ENCODE measurements at places on chromosomes 1 and 21.

DNA sequence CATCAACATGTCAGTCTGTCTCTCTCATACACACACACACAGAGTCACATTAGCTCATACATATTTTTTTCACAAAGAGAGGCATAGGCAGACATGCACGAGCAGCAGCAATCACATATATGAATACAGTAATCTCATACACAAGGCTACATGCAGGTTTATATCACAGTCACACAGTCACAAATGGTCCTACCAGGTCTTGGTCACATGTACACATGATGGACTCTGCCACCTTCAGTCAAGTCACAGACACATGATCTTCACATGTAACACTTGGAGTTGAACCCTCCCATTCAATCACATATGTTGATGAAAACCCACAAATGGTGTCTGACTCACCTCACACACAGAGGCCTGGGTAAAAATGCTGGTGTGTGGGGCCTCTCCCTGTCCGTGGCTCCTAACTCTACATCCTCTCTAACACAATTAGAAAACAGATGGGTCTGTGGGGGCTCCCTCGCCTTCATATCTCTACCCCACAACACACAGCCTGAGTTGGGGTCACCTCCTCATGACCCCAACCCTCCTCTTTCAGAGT, 27.9 kb downstream of the RIMS3 start:
- DNase-seq, result no peak

DNA sequence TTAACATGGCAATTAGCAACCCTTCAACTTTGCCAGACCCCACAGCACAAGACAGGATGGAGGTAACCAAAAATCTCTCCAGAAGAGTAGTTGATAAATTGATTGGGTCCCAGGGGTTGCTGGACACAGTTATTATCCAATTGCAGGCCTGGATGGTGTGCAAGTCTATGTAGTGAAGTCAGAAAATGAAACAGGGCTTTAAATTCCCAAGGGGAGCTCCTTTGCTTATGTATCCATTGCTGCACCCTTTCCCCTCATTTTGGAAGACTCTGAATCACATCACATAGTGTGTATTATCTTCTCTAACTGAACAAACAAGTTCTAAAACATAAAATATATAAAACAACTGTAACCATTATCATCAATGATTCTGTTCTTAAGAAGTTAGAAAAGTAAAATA, 550.2 kb downstream of the LMO4 start:
- DNase-seq, result no peak

DNA sequence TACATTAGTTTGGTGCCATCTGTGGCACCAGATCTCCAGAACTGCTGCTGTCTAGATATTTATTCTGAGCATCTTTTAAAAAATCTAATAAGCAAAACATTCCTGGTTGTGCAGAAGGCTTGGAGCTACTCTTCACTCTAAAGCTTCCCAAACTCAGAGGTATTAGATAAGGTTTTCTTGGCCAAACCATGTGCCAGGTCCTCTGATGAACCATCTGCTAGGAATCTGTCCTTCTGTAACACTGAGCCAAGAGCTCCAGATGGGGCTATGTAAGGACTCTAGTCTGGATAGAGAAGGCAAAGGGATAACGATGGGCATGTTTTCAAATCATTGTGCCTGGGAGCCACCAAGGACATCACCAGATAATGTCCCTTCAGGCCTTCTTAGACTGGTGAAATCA, 410.6 kb downstream of the NTNG1 start:
- DNase-seq, result no peak

- no peak for DNase-seq
Measured at GRCh38 chr1:228007801-228008341, 1.1 kb downstream of the WNT3A start.

- DNase-seq, result no peak
Measured at GRCh38 chr1:114100148-114100547, 53.5 kb downstream of the SYT6 start.

GRCh38 chr1:4586611-4587160, 67.7 kb upstream of the AJAP1 start:
- DNase-seq, result no peak

DNA sequence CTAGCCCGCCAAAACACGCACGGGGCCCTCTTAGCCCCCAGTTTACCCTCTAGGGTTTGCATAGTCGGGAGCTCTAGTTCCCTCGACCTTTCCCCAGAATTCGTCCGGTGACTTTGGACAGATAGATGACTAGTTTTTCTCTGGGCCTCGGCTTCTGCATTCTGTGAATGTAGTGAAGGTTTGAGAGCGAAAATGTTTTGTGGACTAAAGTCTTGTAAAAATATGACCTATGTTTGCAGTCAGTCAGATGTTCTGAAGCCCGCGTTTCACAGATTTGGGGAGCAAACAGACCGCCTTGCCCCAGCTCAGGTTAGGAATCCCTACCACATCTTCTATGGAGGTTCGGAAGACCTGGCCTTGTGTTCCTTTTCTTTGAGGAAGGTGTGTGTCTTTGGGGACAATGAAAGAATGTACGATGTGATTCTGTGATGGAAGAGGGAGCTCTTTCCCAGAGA, 401 bp downstream of the UQCRH start:
- no peak for DNase-seq

GRCh38 chr1:233326811-233327650, 493 bp upstream of the MAP3K21 start:
- DNase-seq, result peak; percentile 47

DNA sequence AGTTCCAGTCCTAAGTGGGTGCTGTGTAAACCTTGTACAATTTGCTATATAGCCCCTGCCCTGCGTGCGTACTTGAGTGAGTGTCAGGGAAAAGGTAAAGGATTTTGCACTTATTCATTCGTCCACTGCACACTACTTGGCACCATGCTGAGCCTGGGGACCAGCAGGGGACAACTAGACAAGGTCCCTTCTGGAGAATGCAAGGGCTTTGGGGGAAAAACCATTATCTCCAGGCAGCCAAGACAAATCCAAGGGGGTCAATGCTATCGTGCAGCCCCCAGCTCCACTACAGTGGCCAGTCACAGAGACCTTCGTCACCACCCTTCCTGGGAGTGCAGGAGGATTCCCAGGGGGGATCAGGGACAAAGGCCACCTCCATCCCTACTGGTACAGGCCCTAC, 39.7 kb downstream of the MATN1 start:
- DNase-seq, result no peak

DNA sequence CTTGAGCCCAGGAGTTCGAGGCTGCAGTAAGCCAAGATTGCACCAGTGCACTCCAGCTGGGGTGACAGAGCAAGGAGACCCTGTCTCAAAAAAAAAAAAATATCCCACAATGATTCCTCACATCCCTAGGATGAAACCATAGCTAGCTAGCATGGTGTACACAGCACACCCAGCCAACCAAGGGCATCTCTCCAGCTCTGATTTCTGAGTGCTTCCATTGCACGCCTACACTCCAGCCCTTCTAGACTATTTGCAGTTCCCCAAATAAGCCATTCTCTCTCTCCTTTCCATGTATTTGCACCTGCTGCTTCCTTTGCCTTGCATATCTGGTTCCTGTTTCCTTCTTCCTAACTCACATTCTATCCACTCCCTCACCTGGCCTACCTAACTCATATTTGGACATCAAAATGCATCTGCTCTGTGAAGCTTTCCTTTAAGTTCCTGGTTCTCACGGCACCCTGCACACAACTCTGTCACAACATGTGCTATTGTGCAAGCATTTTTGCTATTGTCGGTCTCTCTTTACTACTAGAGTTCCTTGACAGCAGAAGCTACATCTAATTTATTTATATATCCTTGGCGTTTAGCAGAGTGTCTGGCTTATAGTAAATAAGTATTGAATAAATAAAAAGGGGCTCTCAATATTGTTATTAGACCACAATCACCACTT, 2.4 kb upstream of the ELAPOR1 start:
- no peak for DNase-seq

- DNase-seq, result no peak
Measured at GRCh38 chr1:240100371-240100934, 8.8 kb downstream of the FMN2 start.

DNA sequence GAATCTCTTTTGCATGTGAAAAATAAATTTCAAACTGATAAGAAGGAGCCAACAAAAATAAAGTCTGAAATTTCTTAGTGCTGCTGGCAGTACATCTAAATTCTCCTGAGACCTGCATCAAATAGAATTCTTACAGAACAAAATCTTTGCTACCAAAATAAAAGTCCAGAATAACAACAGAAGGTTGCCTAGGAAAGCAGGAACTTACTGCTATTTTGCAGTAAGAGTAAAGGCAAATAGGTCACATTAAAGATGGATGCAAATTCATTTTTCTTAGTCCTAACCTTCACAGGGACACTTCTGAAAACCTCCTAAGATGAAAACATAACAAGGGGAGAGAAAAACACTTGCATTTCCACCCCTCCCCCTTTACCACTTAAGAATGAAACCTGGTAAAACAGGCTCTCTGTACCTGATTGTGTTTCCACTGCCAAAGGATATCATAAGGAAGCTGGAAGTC, 59.0 kb downstream of the RUSC1 start:
- no peak for DNase-seq

DNA sequence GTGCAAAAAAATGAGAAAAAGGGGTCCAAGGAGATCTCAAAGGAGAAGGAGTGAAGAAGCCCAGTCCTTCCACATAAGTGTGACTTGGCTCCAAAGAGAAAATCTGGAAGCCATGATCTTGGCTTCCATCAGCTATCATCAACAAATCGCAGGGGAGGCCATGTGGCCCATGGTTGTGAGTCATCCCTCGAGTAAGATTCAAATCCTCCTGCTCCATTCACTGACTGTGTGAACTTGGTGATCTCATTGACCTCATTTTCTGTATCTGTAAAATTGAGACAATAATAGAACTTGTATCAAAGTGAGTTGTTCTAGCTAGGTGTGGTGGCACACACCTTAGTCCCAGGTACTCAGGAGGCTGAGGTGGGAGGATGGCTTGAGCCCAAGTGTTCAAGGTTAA, 79.1 kb upstream of the OLIG2 start:
- DNase-seq, result no peak

- no peak for DNase-seq
Measured at GRCh38 chr1:33617451-33617850, 145.0 kb downstream of the ZSCAN20 start.

- no peak for DNase-seq
Measured at GRCh38 chr1:68216089-68216772, 16.1 kb downstream of the WLS start.

GRCh38 chr1:232166942-232167341, 463.0 kb downstream of the SIPA1L2 start:
- no peak for DNase-seq

DNA sequence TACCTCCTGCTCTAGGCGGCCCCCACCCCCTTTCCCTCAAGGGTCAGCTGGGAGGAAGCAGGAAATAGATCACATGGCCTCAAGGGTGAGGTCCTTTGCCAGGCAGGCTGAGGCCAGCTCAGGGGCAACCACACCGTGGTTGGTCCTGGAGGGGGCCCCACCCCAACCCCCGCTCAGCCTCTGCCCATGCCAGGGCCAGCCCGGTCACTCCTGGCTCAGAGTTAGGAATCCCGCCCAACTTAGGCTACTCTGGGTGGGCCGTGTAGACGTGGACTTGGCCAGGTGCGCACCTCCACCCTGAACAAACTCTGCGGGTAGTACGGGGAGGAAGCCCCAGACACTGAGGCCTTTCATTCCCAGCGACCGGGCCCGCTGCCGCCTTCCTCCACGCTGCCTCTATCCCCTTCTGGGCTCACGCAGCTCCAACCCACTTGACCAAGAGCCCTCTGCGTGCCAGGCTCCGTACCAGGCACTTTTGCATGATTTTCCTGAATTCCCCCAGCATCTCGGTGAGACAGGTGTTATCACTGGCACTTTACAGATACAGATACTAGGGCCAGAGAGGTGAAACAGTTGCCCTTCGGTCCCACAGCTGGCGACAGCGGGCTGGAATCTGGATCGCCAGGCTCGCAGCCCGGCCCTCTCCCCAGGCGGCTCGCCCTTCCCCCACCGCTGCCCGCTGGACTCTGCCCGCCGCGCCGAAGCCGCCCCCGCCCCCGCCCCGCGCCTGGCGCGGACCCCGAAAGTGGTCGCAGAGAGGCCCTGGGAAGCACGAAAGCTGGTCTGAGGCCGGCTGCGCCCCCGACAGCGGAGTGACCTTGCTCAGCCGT, 769 bp downstream of the GALE start:
- no peak for DNase-seq

- DNase-seq, result no peak
Measured at GRCh38 chr1:237583756-237584155, 307.0 kb downstream of the ZP4 start.

- DNase-seq, result no peak
Measured at GRCh38 chr1:220982686-220983085, 103.4 kb downstream of the HLX start.

- DNase-seq, result no peak
Measured at GRCh38 chr1:153561466-153561985, 4.1 kb downstream of the S100A2 start.

- DNase-seq, result no peak
Measured at GRCh38 chr1:207519505-207520399, 23.8 kb downstream of the CR1 start.

DNA sequence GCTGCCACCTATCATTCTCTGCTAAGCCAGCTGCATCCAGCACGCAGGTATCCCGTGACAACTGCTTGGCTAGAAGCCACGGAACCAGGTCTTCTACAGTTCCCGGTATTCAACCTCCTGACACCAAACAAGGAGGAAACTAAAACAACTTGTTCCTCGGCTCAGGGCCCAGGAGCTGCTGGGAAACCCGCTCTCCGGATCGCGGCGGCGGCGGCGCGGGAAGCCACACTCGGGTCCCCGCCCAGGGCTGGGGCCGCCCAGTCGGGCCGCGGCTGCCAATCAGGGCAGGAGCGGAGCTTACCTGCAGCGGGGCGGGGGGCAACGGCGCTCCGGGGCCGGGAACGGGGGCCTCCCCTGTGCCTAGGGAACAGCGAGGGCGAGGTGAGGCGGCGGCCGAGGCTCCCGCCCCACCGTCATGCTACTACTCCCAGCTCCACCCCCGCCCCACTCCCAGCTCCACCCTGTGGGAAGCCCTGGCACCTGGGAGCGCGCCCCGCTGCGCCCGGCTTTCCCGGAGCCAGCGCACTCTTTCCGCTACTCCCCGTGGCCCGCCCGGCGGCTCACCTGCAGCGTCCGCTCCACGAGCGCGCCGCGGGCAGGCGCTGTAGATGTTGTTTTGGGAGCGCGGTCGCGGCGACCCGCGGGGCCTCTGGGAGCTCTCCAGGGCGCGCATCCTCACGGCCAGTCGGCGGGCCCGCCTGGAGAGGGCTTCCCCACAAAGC, 12.1 kb downstream of the IL24 start:
- no peak for DNase-seq

- DNase-seq, result no peak
Measured at GRCh38 chr1:160127381-160127780, 11.8 kb downstream of the ATP1A2 start.

GRCh38 chr1:103387898-103388297, 137.6 kb upstream of the RNPC3 start:
- no peak for DNase-seq

GRCh38 chr21:29365661-29366265, 67.0 kb downstream of the BACH1 start:
- no peak for DNase-seq

DNA sequence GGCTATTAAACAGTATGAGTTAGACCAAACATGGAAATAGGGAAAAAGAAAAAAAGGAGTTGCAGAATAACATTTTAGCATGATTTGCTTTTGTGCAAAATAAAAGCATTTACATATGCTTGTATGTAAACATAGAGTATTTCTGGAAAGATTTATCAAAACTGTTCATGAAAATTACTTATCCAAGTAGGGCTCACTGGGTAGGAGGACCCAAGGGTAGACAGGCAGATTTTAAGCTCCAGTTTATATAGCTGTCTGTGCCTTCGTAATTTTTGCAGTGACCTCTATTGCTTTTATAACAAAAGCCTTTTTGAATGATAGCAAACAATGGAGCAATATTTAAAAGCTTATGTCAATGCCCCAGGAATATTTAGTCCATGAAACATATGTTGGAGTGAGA, 228.8 kb upstream of the IRF2BP2 start:
- no peak for DNase-seq

All from anterior cingulate cortex (tissue), 58 donors.